NCI-H82 (cell line): ENCODE measurements at places on chromosomes 11 and 22.

DNA sequence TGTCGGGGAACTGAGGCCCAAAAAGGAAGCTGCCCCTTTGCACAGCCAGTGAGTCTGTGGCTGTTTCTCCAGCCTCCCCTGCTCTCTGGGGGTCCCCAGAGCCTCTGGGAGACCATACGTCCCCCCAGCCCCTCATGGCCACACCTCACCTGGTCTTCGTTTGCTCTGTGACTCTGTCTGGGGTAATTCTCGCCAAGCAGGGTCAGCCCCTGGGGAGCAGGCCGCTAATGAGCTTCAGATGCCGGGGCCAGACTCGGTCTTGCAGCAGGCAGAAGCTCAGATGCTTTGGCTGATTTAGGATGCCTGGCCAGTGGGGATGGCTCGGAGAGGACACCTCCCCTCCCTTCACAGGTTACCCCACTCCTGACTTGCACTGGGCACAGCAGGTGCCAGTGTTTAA lies 24.1 kb upstream of the WNT11 start:
- no peak for DNase-seq

- no peak for DNase-seq
Measured at GRCh38 chr22:42932857-42933484, 75.9 kb upstream of the ARFGAP3 start.

- no peak for DNase-seq
Measured at GRCh38 chr11:11390068-11390771, 37.2 kb upstream of the CSNK2A3 start.

DNA sequence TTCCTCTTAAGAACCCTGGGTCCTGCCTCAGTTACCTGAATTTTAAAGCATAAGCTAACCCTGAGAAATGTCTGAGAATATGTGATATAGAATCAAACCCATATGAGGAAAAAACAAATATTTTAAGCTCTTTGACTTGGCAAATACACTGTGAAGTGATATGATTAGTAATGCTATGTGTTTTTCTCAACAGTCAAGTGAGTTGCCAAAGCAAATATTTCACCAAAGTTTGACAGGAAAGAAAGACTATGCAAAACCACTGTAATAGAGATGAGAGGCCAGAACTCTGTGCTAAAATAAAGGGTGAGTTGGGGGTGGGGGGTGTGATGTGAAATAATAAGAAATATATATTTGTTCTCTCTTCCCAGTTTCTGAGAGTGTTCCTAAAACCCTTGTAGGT lies 613.5 kb upstream of the CCDC179 start:
- no peak for DNase-seq

- no peak for DNase-seq
Measured at GRCh38 chr11:73468590-73469161, 92.5 kb downstream of the RELT start.

DNA sequence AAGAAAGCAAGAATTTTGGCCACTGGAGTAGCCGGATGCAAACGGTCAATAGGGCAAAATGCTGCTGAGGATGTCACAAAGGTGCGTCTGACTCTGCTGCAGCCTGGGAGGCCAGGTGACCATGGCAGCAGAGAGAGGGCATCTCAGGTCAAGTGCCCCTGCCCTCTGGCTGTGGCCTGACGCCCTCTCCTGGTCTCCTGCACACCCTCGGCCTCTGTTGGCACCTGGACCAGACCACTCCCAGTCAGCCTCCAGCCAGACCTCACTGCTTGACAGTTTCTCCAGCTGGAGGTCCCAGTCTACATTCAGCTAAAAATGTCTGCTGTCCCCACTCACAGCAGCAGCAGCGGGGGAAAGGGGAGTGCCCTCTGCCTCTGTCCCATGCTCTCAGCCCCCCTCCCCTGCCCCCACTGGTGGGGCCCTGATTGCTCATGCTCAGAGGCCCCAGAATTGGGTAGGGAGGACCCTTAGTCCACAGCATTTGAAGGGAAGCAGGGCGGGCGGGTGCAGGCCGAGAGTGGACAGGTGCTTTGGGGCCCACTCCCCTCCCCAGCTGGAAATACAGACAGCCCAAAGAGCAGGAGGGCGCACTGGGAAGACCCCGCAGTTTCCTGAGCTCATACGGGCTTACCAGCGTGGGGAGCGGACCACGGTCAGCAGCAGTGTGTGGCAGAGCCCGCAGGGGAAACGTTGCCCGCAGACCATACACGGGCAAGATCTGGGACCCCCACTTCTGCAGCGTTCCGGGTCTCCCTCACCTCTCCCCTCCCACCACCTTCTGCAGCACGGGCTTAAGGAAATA lies 1.6 kb upstream of the BRSK2 start:
- DNase-seq = peak; percentile 12

GRCh38 chr11:69153661-69154060 lies 2.1 kb upstream of the SMIM38 start:
- DNase-seq = peak; percentile 40

DNA sequence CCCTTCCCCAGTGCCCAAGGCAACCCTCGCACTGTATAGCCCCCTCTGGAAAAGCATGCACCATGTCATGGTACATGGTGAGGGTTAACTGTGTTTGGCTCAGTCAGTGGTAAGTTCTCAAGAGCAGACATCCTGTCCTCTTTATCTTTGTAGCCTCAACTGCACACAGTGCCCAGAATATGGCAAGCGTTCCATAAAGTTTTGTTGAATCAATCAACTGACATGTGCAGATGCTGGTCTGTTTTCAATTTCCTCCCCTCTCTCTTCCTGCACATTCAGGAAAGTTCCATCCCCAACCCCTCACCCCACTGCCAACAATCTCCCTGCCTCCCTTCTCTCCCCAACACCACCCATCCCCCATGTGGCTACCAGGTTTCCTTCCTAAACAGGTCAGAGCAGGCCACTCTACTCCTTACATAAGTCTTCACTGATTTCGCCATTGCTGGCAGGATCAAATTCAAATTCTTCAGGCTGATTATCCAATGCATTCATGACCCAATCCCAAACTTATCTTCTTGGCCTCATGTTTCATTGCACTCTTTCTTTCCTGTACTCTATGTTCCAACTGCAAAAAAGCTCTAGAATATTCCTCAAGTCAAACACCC lies 15.5 kb upstream of the TMPRSS5 start:
- no peak for DNase-seq

GRCh38 chr11:71986131-71986530 lies 12.6 kb upstream of the IL18BP start:
- DNase-seq = no peak

DNA sequence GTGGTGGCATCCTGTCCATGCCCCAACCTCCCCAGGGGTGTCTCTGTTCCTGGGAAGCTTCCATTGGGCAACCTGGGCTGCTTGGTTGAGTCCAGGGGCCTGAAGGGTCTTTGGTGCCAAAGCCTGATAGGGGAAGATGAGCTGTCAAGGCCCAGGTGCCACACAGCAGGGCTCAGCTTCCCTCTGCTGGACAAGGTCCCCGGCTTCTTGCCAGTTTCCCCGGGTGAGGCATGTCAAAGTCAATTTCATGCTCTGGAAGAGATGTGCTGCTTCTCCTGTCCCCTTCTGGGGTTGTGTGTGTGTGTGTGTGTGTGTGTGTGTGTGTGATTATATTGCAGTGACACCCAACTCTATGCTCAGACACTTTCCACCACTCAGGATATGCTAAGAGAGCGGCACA lies 26.9 kb downstream of the TP53I11 start:
- DNase-seq = no peak

- DNase-seq = peak; percentile 44
Measured at GRCh38 chr11:46296528-46297448, 19.3 kb downstream of the CREB3L1 start.

DNA sequence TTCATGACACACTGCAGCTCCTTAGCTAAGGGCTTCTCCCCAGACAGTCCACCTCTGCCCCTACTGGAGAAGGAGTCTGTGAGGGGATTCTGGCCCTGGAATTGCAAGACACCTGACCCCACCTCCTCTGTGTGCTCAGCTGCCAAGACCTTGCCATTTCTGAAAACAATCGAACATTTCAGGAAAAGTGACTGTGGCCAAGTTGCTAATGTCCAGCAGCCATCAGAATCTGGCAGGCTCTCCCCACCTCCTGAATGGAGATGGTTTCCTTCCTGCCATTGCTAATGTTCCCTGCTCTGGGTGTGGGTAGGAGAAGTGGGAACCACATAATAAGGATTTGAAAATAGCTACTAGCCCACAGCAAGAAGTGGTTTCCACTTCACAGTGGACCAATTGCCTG lies 127.2 kb upstream of the ALX4 start:
- no peak for DNase-seq

DNA sequence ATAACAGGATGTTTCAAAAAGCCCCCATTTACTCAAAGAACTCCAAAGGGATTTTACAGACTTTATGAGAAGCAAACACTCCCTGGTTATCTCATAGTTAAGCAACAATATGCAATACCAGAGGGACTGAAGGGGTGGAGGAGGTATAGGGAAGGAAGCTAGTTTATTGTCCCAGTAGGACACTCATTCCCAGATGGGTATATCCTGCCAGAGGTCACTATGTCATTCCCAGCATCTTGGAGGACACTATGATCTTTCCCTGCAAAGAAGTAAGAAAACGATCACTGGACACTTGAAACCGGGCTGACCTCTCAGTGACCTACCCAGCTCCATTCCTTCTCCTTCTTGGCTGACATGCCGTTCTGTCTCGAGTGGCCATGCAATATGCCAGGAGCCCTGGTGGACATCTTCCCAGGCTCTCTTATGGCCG lies 114.5 kb downstream of the NAT10 start:
- DNase-seq = no peak

- DNase-seq = no peak
Measured at GRCh38 chr11:41879214-41879613, 419.8 kb upstream of the LRRC4C start.

- DNase-seq = peak; percentile 61
Measured at GRCh38 chr11:93895106-93895862, 44.9 kb upstream of the VSTM5 start.

- DNase-seq = peak; percentile 71
Measured at GRCh38 chr11:88886796-88887195, 179.0 kb downstream of the GRM5 start.

DNA sequence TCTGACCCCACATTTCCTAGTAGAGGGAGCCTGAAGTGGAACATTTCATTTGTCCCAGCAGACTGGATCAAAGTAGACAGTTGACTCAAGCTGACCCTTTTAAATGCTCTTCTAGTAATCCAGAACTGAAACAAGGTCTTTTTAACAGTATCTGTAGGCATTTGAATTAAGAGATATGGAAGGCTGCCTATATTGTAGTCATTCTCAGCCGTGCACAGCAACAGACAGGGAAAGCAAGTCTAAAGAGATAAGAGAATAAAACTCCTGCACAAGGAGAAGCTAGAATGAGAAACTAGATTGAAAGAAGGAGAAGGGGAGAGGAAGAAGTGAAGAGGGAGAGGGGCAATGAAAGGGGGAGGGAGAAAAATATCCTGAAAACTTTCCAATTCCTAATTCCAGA lies 180.6 kb upstream of the MTMR2 start:
- DNase-seq = no peak

GRCh38 chr22:24768537-24769374 lies 5.8 kb downstream of the PIWIL3 start:
- DNase-seq = peak; percentile 80

- no peak for DNase-seq
Measured at GRCh38 chr22:47629273-47629711, 866.8 kb downstream of the TBC1D22A start.

GRCh38 chr11:103898065-103898464 lies 138.4 kb upstream of the DDI1 start:
- no peak for DNase-seq

GRCh38 chr11:2580571-2581001 lies 119.2 kb downstream of the KCNQ1OT1 start:
- DNase-seq = no peak

GRCh38 chr22:42091455-42091782 lies 847 bp upstream of the NDUFA6 start:
- DNase-seq = no peak

DNA sequence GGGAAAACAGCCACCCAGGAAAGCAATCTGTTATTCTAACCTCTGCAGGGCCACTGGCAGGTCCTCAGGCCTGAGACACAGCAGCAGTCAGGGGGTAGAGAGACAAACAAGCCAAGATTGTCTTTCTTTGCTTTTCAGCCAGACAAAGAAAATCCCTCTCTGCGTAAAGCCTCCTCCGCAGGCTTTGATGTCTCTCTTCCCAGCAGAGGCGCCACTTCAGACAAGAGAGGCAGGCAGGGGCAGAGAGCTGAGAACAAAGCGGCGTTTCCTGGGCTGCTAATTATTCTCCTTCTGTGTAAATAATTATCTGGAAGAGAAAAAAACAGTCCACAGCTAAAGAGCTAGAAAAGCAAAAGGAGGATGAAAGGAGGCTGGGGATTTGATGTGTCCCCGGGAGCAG lies 102.7 kb upstream of the SEZ6L start:
- DNase-seq = peak; percentile 63

DNA sequence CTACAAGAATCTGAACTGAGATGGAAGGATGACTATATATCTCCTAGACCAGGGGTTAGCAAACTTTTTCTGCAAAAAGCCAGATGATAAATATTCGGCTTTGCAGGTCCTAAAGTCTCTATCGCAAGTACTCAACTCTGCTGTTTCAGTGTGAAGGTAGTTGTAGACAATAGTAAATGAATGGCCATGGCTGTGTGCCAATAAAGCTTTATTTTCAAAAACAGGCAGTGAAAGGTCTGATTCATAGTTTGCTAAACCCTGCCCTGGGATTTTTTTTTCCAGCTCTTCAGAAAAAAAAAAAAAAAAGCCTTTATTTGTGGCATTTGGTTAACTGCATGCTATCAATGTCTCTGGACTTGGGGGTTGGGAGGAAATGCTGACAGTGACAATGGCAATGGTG lies 37.5 kb downstream of the FAM227A start:
- DNase-seq = no peak

- no peak for DNase-seq
Measured at GRCh38 chr11:34525098-34525497, 11.5 kb upstream of the ELF5 start.

DNA sequence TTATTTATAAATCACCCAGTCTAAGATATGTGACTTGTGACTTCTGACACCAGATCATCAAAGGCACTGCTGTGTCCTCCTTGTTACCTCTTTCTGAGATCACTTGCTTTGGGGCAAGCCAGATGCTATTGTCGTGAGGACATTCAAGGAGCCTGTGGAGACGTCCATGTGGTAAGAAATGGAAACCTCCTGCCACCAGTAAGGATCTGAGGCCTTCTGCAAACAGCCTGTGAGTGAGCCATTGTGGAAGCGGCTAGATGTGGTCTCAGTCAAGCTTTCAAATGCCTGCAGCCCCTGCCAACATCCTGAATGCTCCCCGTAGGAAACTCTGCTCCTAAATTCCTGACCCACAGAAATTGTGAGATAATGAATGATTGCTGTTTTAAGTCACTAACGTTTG lies 11.7 kb upstream of the RDX start:
- DNase-seq = no peak

- DNase-seq = no peak
Measured at GRCh38 chr11:70364745-70365543, 33.4 kb upstream of the CTTN start.

DNA sequence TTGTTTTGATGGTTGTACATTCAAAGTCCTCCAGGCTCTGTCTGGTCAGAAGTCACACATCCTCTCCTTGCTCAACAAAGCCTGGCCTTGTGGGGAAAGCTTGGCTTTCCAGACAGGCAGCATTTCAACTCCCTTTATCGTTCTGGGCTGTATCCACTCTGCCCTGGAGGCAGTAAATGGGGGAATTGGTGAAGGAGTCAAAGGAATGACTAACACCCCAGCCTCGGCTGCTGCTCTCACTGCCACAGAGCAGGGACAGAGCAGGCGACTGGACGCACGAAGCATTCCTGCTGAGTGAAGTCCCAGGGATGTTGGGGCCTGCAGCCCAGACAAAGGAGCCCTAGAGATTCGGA lies 52.8 kb downstream of the WNT11 start:
- DNase-seq = no peak

GRCh38 chr22:32478994-32479393 lies 4.4 kb downstream of the FBXO7 start:
- DNase-seq = no peak

- no peak for DNase-seq
Measured at GRCh38 chr11:6012035-6012668, 5.4 kb upstream of the OR56A4 start.

GRCh38 chr22:16973591-16974297 lies 34.3 kb downstream of the GAB4 start:
- DNase-seq = no peak
